ENCODE measurements at places on chromosomes 5 and 9.

- DNase-seq = no peak
Observed at GRCh38 chr5:135576075-135576599, 2.7 kb downstream of the CXCL14 start.

GRCh38 chr9:87442451-87442850 lies 55.2 kb upstream of the DAPK1 start:
- DNase-seq = no peak

DNA sequence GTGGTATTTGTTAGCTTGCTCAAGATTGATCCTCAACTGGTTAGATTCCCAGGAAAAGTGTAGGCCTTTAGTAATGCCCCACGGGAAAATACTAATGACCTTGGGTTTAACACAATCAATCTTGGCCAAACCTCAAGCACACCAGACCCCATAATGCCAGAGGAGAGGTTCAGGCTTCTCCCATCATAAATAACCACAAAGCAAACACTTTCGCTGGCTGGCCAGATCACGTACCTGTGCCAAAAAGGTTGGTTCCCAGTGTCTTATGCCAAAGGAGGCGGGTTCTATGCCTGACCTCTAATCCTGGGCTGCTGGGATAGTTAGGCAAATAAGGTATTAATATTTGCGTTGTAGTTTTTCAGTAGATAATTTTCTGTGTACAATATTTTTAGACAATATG lies 379.2 kb upstream of the CDH18 start:
- DNase-seq = no peak

DNA sequence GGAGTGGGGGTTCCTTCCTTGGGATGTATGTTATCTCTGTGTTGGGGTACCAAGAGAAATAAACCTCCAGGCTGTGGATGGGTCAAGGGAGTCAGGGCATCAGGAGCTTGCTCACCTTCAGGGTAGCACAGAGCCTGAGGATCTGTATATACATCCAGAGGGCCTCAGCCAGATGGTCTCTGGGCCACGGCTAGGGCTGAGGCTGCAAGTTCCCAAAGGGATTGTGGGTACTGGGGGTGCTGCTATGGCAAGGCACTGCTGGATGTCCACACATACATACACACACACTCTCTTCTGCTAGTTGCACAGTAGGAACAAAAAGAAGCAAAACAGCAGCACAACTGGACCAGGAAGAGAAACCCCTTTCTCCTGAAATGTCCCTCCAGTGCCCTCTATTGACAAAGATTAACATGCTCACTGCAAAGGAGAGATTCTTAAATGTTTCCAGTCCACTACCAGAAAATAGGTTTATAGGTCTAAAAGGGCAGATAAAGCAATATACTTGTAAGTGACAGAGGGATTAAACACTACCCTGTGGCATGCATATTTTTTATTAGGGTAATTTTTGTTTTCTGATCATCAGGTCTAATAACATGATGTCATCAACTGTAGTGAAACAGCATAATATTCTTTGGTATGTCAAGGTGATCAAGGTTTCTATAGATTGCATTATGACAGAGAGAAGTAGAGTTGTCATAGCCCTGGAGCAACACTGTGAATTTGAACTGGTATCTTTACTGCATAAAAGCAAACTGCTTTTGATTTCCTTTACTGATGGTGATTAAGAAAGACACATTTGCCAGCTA lies 56.3 kb upstream of the KCNN2 start:
- DNase-seq = no peak

GRCh38 chr5:124866355-124867136 lies 120.1 kb upstream of the ZNF608 start:
- no peak for DNase-seq

GRCh38 chr5:143913008-143913752 lies 101.2 kb downstream of the HMHB1 start:
- DNase-seq = no peak

- no peak for DNase-seq
Observed at GRCh38 chr9:97557606-97558095, 56.2 kb downstream of the TMOD1 start.

DNA sequence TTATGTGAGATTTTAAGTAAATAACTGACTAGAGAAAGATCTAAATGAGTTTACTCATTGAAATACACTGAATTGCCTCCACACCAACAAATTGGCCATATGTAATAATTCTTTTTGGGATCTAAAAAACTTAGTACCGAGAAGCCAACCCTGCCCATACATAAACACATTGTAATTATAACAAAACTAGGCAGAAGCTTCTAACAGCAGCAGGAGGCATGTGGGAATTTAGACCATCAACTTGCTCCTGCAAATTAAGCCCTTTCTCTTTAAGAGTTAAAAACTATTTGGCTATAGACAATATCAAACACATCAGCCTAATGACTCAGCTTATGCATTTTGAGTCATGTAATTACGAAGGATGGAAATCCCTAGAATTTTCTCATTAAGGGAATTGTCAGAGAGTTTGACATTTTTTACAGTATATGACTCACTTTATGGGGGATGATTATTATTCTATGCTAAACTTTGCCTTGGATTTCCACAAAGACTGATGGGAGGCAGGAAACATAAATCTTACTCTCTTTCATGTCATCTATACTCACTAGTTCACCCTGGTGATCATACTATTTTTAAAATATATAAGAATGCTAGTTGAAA lies 1.0 kb downstream of the IL7R start:
- no peak for DNase-seq

GRCh38 chr5:115736690-115737005 lies 79.8 kb downstream of the CDO1 start:
- DNase-seq = no peak

GRCh38 chr5:38426986-38427950 lies 129.2 kb downstream of the LIFR start:
- DNase-seq = no peak

GRCh38 chr5:9716838-9717281 lies 86.7 kb upstream of the TAS2R1 start:
- no peak for DNase-seq

GRCh38 chr9:35686222-35687203 lies 3.2 kb downstream of the TPM2 start:
- no peak for DNase-seq

GRCh38 chr9:126633881-126634558 lies 20.3 kb downstream of the LMX1B start:
- no peak for DNase-seq

DNA sequence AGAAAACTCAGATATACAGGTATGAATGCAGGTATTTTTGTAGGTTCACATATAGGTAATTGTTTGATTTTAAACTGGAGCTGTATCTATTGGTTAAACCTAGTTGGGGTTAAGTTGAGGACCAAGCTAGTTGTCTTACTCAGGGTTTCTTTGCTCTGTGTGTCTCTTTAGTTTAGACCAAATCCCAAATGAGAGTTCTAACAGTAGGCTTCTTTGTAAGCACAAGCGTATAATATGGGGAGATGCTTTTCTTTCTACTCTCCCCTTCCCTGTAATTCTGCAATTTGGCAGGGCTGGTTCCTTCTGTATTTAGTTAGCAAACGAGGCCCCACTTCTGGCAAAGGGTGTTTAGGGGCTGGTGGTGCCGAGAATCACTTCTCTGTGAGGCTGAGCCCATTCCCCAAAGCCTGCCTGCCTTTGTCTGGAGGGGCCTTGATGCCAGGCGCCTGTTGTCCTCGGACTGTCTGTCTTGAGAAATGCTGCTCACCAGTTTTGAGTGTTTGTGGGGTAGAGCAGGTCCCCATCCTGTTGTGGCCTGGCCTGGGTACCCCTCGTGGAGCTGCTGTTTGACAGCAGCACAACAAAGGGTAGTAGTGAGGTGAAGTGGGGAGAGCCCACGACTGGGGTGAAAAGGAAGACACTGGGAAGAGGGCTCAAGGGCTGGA lies 259.3 kb downstream of the FANCC start:
- no peak for DNase-seq

DNA sequence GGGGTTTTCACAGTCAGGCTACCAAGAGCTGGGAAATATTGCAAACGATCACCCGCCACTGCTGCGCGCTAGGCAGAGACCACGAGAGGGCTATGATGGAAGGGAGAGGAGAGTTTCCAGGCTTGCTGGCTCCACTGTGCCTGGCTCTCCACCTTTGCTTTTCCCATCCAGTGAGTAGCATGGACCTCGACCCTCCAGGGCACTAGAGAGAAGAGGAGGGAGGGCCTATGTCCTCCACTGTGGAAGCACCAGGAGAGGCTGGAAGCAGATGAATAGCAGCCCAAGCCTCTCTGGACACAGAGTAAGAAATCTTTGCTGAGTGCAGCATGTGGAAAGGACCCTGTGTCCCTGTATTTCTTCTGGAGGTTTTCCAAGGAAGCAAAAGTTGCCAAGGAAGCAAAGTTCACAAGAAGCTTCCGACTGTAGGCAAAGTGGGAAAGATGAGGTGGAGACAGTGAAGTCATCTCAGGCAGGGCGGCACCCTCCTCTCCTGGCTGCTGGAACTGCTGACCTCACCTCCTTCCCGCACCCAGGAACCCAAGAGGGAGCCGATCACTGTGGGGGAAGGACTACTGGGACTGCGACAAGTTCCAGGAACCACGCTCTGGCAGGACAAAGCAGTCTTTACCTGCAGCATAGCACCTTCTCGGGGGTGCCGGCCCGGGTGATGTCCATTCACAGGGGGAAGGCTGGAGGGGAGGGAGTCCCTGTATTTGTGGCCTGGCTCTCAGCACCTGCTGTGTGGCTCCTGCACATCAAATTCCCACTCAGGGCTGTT lies 79.6 kb downstream of the CSNK1A1 start:
- DNase-seq = no peak

DNA sequence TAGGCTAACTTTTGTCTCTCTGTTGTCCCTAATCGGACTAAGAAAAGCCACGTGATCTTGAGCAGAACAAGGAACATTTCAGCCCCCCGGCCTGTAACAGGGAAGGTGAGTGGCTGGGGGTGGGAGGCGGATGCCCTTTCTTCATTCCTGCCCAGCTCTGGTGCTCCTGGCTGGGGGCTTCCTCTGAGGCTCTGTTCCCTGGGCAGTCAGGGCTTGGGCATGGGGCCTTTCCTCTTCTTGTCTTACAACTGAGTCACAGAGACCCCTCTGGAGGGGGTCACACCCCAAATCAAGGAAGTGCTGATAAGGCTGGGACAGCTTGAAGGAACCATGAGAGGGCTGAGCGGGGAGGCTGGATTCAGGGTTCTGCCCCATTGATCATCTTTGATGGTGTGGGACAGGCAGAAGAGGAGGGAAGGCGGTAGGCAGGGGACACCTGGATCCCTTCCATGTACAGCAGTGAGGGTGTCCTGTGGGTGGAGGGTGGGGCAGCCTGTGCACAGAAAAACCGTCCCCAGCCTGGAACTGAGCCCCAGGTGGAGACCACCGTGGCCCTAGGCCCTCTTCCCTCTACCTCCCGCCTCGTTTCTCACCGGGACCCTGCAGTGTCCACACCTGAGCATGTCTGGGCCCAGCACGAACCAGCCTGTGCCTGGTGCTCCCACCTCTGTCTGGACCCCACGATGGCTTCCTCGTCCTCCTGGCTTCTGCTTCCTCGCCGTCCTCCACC lies 257.7 kb upstream of the IRX1 start:
- no peak for DNase-seq

- DNase-seq = no peak
Observed at GRCh38 chr9:136875155-136875554, 9.0 kb upstream of the EDF1 start.

GRCh38 chr9:93668261-93668871 lies 92.0 kb downstream of the PHF2 start:
- no peak for DNase-seq

GRCh38 chr5:38783011-38783561 lies 62.7 kb upstream of the OSMR start:
- no peak for DNase-seq

GRCh38 chr5:140176031-140176387 lies 1.0 kb downstream of the CYSTM1 start:
- no peak for DNase-seq

- DNase-seq = no peak
Observed at GRCh38 chr9:131969469-131969989, 110.1 kb downstream of the MED27 start.

GRCh38 chr9:4514252-4515128 lies 24.2 kb downstream of the SLC1A1 start:
- no peak for DNase-seq

DNA sequence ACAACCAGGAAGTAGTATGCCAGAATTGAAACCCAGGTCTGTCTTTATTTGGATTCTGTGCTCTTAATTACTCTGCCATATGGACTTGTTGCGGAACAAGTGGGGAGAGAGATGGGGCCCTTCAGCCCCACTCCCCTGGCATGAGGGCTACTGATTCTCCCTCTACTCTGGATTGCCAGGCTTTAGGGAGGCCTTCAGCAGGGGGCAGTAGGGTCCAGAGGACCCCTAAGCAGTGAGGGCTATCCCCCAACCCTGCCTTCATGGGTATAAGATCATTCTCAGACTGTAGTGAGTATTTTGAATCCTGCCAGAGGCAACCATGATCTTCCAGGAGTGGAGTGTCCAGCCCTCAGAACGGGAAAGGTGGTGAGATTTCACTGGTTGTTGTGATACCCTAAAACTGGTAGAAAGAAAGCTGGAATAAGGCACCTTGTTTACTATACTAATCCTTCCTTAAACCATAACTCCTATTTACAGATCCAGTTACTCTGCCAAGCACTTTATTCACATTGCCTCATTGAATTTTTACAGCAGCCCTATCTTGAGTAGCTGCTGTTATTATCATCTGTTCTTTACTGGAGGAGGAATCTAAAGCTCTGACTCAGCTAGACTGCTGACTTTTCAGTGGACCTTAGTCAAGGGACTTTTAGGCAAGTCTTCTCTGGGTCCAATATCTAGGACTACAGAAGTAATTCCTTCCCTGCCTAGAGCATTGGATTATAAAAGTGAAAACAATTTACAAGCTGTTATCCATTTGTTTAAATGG lies 31.3 kb upstream of the LARP1 start:
- no peak for DNase-seq

DNA sequence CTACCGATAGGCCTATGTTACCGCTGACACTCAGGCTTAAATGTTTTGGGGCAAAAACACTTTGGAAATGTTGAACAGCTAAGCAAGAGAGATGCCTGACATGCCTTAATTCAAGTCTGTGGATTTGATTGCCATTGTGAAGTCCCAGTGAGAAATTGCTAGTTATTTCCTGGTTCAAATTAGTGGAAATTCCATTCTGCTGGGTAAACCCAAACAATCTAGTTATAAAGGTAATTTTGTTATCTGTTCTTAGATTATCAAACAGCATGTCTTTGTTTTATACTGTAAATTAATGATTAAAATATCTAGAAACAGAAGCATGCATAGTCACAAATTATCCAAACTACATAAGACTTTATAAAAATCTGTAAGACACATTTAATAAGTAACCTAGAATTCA lies 96.6 kb downstream of the PJA2 start:
- DNase-seq = no peak

GRCh38 chr5:177429248-177430040 lies 3.0 kb downstream of the GRK6 start:
- DNase-seq = peak; percentile 92

GRCh38 chr9:114798780-114799427 lies 6.9 kb downstream of the TNFSF15 start:
- DNase-seq = no peak

GRCh38 chr9:73871636-73872035 lies 625.5 kb upstream of the RORB start:
- no peak for DNase-seq
